ENCODE measurements at places on chromosomes 2 and 18.

GRCh38 chr2:201965550-201965949, 68.1 kb upstream of the FZD7 start:
- no peak for DNase-seq

DNA sequence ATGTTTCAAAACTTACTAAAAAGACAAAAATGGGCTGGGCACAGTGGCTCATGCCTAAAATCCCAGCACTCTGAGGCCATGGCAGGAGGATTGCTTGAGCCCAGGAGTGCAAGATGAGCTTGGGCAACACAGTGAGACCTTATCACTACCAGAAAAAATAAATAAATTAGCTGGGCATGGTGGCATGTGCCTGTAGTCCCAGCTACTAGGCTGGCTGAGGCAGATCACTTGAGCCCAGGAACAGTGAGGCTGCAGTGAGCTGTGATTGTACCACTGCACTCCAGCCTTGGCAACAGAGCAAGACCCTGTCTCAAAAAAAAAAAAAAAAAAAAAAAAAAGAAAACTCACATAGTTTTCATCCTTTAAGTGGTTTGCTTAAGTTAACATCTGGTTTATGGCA, 6.4 kb downstream of the TSPYL6 start:
- DNase-seq, result no peak

DNA sequence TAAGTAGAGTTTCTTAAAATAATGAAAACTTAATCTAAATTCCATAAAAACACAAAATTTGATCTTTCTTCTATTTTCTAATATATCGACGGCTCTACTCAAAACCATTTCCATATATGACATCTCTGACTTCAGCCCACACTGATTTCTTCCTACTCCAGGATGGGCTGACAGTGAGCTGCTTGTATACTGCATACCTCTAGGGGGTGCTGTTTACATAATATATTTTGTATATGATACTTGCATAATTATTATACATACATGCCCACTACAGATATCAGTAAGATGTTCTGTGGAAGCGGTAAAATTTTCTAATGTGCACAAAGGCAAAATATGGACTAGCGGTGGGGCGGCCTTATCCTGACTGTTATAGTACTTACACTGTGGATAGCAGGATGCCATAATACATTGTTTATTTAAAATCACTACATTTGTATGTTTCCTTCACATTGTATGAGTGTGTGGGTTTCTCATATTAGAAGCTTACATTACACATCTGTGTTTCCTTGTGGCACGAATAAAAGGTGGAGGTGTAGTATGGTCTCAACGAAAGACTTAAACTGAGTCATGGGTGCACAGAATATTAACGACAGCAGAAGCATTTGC, 66.1 kb upstream of the NXPH2 start:
- no peak for DNase-seq

DNA sequence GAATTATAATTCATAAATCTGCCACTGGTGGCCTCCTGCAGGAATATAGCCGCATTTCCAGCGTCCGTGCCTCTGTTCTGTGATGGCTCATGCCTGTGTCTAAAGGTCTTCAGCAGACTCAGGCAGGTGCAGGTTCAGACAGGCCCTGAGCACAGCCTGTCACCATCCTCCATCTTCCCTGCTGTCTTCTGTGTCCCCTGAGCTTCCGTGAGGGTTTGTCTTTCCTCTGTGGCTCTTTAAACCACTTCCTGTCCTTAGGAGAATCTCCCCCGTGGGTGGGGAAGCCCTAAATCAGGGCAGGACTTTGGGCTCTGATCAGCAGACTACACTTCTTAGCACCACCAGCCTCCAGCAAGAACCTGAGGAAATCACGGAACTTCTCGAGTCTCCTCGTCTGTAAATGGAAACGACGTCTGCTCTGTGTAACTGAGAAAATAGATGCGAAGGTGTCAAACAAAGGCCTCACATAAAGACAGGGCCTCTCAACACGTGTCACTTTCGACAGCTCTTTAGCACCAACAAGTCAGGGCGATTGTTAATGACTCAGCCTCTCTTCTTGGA, 24.1 kb upstream of the NFATC1 start:
- no peak for DNase-seq

DNA sequence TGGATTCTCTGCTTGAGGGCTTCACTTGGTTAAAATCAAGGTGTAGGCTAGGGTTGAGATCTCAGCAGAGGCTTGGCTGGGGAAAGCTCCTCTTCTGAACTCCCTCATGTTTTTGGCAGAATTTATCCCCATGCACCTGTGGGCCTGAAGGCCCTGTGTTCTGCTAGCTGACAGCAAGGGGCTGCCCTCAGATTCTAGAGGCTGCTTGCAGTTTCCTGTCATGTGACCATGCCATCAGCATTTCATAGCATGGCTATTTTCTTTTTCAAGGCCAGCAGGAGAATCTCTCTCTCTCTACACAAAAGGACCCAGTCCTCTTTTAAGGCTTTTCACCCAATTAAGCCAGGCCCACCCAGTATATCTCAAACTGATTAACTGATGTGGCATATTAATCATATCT, 514.8 kb upstream of the HNMT start:
- DNase-seq, result no peak
